Ureter (tissue), 1 donor: ENCODE measurements at places on chromosomes 13 and 19. TPM values are rescaled to one million over a fixed set of nuclear protein-coding genes. Genes with fewer than 3 reads are reported as not detected.

GRCh38 chr19:29106346-29106885 lies 106.5 kb downstream of the UQCRFS1 start:
- no peak for DNase-seq

The FUT6 gene
- 4.7 TPM for total RNA-seq

GRCh38 chr19:22422211-22422610 lies at the start of gene ZNF98:
Gene ZNF98, minus strand, starts transcription at chr19:22422346. Its CDS starts 122 bp downstream, at chr19:22422224.
- peak; percentile 53 for DNase-seq

DNA sequence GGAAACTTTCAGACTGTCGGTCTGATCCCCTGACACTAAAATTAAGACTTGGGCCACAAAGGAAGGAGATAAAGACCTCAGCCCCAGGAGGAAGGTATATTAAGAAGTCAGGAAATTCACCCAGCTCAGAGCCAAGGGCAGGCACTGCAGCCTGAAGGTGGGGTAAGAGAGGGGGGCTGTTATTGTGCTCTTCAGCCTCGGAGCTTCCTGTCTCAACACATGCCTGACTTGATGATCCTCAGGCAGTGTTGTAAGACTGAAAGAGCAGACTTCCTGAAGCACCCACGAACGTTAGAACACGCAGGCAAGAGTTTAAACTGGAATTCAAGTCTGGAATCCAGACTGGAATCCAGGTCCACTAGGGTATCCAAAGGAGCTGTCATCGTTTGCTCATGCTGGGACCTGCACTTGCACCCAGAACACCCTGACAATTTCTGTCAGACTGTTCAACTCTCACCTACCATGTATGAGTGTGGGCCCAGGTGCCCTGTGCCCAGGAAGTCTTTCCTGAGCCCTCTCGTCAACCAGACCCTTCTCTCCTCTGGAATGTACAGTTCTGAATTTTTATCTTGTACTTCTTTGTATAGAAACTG lies 10.7 kb upstream of the FLT1 start:
- no peak for DNase-seq

DNA sequence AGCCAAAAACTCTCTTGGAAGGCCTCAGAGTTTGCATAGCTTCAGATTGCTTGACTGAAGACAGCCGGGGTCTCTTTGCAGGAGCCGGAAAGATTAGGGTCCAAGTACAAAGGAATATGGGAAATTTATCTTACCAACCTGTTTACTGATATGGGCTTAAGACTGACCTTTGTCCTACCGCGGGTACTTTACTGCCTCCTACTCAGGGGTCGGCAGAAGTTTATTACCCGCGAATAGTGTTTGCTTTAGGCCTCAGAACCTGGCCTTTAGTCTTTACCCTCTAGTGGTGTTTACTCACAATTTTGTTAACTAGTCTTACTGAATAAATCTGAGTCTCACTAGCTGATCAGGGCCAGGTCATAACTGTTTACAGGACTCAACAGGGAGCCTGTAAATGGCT lies 765.4 kb upstream of the SPRY2 start:
- no peak for DNase-seq

DNA sequence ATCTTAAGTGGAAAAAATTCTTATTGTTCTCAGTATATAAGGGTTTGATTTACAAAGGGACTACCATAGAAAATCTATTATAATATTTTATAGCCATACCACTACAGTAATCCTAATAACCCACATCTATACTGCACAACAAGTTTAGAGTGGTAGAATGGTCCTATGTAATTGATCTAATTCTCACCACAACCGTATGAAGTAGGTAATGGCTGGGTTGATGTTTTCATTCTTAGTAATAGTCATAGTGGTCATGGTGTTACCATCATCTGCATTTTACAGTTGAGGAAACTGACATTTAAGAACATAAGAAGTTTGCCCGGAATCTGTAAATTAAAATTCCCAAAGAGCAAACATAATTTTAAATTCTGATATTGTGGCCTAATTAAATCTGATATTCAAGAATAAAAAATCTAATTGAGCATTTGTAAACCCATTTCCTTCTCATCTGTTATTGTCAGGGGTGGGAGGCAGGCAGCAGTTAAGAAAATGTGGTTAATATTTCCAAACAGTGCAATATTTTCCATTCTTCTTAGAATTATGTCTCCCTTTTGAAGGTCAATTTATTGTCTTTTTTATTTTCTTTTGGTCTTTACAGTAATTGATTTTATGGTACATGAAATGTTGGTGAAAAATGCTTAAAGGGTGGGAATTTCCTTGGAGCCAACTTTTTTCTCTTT lies 65.6 kb downstream of the DHRS12 start:
- no peak for DNase-seq

The NTN5 gene
- total RNA-seq, result 1.0 TPM

GRCh38 chr13:98923641-98924397 lies 54.0 kb downstream of the DOCK9 start:
- no peak for DNase-seq

DNA sequence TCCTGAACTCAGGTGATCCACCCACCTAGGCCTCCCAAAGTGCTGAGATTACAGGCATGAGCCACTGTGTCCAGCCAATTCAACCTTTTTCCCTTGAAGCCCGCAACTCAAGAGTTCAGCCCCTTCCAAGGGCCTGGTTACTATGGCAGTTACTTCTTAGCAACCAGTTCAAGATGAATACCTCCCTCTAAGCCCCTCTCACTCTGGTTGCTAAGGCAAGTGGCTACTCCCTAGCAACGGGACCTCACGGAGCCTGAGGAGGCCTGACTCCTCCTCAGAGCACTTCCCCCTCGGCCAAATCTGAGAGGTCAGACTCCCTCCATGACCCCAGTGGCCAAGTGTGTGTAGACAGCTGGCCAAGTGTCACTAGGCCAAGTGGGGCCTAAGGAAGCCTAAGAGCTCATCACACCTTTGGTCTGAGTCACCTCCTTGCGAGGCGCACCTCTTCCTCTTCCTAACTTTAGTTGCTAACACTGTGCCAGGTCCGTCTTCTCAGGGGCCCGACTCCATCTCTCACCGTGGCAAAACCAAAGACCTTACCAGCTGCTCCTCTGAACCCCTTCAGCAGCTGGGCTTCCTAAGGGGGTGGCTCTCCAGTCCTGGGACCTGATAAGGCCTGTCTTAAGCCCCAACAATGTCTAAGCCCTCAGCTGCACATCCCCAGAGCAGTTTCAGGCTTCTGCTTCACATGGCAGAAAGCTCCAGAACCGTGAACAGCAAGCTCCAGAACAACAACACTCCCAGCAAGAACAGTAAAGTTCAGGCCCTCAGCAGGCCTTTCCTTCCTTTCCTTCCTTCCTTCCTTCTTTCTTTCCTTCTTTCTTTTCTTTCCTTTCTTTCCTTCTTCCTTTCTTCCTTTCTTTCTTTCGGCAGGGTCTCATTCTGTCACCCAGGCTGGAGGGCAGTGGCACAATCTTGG lies 9.6 kb downstream of the CD37 start:
- DNase-seq, result no peak

DNA sequence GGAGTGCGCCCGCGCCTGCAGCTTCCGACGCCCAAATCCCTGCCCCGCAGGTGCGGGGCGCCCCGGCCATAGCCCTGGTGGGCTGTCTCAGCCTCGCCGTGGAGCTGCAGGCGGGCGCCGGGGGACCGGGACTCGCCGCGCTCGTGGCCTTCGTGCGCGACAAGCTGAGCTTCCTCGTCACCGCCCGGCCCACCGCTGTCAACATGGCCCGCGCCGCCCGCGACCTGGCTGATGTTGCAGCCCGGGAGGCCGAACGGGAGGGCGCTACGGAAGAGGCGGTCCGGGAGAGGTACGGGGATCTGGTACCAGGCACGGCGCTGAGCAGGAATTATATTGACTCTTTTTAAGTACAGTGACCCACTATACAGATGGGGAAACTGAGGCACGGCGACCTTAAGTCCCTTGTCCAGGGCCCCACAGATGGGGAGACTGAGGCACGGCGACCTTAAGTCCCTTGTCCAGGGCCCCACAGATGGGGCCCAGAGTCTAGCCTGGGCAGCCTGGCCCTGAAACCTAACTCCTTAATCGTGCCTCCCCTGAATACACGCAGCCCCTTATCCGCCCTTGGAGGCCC lies 586 bp downstream of the MRI1 start:
- DNase-seq, result no peak

- no peak for DNase-seq
Observed at GRCh38 chr13:95403349-95404140, 102.3 kb upstream of the ABCC4 start.

DNA sequence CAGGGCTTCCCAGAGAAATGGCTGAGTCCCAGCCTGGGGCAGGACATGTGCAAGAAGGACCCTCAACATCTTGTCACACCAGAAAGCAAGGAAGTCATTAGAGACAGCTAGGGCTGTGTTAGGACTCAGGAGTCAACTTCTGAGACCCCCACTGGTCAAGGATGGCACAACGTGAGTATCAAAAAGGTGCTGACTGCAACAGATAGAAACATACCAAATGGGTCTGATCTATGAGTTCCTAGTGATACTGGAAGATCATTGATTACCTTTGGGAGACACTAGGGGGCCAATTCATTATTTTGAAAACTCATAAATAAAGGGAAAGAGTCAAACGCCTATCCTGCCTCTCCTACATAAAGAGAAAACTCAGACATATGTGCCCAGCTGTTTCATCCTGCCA lies 73.5 kb upstream of the GJB6 start:
- no peak for DNase-seq

DNA sequence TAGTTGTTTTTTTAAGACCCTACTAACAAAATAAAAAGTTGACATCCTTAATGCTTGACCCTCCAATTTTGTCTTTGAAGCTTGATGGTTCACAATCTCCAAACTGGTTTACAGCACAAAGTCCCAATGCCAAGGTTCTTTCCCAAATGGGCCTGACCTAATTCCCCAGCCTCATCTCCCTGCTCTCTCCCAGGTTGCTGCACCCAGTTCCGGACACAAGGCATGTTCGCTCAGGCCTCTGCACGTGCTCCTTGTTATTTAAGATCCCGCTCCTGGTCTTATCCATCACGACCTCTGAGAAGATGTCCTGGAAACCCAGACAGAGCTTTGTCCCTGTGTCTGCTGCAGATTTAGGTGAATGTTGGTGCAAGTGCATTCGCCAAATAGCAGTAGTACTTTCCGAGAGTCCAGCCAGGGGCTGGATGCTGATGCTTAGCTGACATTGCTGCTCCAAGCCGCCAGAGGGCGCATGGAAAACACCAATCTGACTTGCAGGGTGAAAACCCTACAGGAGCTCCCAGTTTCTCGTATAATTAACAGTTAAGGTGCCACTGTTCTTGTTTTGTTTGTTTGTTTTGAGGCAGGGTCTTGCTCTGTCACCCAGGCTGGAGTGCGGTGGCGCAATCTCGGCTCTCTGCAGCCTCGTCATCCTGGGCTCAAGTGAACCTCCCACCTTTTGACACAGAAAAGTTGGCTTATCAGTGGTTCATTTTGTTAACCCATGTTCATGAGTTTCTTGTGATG lies 18.5 kb downstream of the LYPD3 start:
- peak; percentile 83 for DNase-seq

DNA sequence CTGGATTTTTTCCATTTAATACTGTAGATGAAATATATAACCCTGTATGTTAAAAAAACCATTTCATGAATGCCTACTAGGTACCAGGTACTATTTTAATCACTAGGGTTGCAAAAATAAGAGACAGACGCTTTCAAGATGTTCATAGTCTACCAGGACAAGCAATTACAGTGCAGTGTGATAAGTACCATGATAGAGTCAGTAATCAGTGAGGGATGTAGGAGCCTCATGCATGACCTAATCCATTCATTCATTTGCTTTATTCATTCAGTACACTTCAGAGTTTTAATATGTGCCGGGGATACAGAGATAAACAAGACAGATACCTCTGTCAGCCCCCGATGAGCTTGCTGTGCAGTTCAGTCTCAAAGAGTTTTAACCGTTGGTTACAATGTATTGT lies 3.0 kb downstream of the WASF3 start:
- no peak for DNase-seq

The SRRM5 gene
- total RNA-seq, result 1.0 TPM

DNA sequence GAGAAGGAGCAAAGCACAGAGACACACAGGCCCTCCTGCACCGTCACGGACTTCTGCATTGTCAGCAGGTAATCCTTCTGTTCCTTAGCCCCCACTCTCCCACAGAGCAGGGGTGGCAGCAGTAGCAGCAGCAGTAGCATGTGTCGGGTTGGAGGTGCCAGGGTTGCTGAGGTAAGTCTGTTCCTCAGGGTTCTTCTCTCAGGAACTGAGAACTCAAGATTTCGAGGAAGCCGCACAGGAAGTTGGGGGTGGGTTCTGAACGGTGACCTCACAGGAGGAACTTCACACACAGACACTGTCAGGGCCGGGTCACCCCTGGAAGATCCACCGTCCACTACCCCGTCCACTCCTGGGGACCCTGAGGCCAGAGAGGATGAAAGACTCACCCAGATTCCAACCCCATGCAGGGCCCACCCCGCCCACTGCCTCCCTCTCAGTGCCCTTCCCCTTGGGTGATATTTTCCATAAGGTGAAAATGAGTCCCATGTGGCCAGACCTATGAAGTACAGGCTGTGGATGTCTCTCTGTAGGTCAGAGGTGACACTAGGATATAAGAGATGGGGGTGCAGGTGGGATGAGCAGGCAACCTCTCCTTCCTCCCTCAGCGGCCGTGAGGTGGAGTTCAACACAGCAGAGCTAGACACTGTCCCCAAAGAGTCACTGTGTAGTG lies at the start of gene SIGLEC12:
TSS of gene SIGLEC12 (minus strand) at position 207 of the 670 bp plus-strand sequence. CDS start at position 140, 67 bp downstream.
- DNase-seq, result no peak

GRCh38 chr13:44012910-44013757 lies 133.4 kb downstream of the LACC1 start:
- DNase-seq, result no peak

The ZNF850 gene
- 2.8 TPM for total RNA-seq

GRCh38 chr13:100297413-100297812 lies 208.5 kb downstream of the PCCA start:
- DNase-seq, result no peak

The RXFP2 gene
- total RNA-seq, result not detected

- DNase-seq, result no peak
Observed at GRCh38 chr13:110466266-110466915, 95.1 kb downstream of the RAB20 start.

GRCh38 chr13:51518827-51519226 lies 65.4 kb upstream of the WDFY2 start:
- no peak for DNase-seq

The TMEM145 gene
- 1.4 TPM for total RNA-seq

- no peak for DNase-seq
Observed at GRCh38 chr19:37513397-37513796, 6.7 kb downstream of the ZNF793 start.

DNA sequence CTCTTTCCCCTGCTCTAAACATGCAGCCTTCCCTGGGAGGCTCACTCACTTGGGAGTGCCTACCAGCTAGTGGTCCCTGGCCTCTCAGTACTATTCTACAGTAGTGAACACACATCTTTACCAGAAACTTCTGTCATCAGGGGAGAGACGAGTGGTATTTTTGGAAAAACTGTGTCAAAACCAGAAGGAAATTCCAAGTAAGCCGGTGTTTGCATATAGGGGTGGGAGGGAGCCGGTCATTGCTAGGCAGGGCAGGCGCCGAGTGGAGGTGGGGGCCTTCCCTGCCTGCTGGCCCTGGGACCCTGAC lies 7.0 kb downstream of the RPS9 start:
- no peak for DNase-seq
